ENCODE measurements at places on chromosomes 2 and 18. TPM values are rescaled to one million over a fixed set of nuclear protein-coding genes. Genes with fewer than 3 reads are reported as not detected.

The TSPYL6 gene
- not detected for total RNA-seq

The VWC2L gene
- not detected for total RNA-seq

The PHOSPHO2 gene
- total RNA-seq: 4.2 TPM

The DSC3 gene
- total RNA-seq: not detected

The SLC14A1 gene
- 6.0 TPM for total RNA-seq

The EHD3 gene
- 2.0 TPM for total RNA-seq

DNA sequence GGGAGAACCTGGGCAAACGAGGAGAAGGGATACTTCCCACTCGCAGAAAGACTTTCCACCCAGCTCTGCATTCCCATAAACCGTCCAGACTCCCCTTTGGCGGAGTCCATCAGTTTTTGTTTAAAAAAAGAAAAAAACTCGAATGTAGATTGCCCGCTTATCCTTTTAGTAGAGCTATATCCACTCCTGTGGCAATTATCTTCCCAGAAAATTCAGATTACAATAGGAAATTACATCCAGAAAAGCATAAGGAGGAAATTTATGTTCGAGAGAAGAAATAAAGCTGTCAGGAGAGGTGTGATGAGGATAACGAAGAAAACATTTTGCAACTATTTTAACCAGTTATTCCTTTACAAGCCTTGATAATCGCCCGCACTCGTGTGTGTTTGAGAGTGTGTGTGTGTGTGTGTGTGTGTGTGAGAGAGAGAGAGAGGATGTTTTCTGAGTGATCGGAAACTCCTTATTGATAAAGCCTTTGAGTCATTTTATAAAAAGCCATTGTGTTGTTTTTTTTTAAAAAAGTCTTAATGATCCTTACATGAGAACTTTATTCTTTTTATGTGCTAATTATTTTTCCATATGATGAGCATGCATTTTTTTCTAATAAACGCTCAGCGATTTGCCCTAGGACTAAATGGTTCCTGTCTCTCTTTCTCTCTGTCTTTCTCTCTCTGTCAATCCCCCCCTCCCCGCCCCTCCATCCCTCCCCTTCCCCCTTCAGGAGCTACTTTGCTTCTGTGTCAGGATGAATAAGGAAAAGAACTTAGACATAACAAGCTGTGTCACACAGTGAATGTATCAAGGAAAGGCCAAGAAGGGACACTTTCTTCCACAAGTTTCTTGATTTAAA lies 1.1 kb upstream of the PPP3R1 start:
- H3K4me3 ChIP-seq: peak overlapping the region; percentile 92
- peak overlapping the region; percentile 97 for H3K27ac ChIP-seq
- peak; percentile 12 for DNase-seq
- peaks cover 18% of the 10 kb centered on the region for H3K36me3 ChIP-seq
- H3K27me3 ChIP-seq: no peaks in the 10 kb centered on the region

DNA sequence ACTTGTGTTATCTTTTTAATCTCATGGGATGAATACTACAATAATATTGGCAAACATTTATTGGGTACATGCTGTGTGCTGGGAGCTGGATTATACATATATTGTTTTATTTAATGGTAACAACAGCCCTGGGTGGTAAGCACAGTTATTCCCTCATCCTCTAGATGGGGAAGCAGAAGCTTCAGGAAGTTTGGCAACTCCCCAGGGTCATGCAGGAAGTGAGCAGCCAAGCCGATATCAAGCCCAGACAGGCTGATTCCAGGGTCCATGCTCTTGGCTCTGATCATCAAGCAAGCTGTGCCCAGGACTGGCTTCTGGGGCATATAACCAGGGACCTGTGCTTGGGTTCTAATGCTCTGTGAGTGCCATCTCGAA lies 155.8 kb downstream of the ZNF516 start:
- no peak overlapping the region for H3K4me3 ChIP-seq
- H3K4me1 ChIP-seq: no peaks in the 10 kb centered on the region
- no peaks in the 10 kb centered on the region for H3K36me3 ChIP-seq
- no peak for DNase-seq
- no peaks in the 10 kb centered on the region for H3K27me3 ChIP-seq

DNA sequence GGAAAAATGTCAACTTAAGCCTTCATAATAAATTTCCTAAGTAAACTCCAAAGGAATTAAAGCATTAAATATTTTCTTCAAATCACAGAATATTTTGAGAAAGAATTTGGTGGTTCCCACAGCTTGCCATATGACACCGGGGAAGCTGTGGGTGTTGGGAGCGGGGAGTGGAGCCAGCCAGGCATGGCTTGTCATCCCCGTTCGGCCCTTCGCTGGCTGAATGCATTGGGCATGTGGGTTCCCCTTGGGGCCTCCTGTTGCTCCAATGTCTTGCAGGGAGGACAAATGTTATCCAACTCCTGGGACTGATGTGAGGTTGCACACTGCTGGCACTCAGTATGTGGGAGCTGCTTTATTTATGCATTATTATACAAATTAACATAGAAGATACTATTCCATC lies 18.6 kb downstream of the NGEF start:
- no peak overlapping the region for H3K27ac ChIP-seq
- no peaks in the 10 kb centered on the region for H3K36me3 ChIP-seq
- H3K27me3 ChIP-seq: peaks cover 12% of the 10 kb centered on the region
- no peak overlapping the region for H3K4me3 ChIP-seq
- H3K4me1 ChIP-seq: no peaks in the 10 kb centered on the region

DNA sequence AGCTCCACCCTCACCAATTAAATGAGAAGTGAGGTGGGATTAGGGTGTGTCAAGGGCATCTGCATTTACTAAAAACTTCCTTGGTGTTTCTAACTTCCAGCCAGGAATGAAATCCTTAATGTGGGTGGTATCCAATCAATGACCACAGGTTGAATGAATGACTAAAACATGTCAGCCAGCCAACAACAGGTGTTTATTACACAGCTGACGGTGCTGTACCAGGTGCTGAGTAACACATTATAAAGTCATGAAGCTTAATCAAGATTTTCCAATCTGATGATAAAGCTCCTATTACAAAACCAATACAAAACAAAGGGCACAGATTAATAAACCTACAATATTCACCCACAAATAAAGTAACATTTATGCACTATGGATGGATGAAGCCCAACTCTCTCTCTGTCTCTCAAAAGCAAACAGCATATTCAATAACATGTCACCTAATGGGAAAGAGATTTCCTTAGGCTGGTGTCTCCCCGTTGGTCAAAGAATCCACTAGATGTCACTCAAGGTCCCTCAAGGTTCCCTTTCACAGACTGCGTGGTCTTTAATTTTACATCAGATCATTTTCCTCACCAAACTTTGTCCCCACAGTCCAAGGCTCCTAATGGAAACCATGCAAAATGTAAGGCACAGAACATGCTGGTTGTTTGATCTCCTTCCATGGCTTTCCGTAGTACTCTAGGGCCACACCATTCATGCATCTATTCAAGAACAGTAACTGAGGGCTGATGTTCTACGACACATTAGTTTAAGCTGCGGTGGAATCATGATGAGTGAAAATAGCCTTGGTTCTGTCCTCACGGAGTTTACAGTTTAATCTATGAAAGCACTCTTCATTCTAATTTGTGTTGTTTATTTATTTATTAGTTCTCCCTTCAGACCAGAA lies 6.4 kb upstream of the PTPN4 start:
- H3K4me1 ChIP-seq: peaks cover 13% of the 10 kb centered on the region
- no peaks in the 10 kb centered on the region for H3K36me3 ChIP-seq
- DNase-seq: no peak
- H3K27ac ChIP-seq: no peak overlapping the region

- no peak overlapping the region for H3K4me3 ChIP-seq
- H3K27ac ChIP-seq: no peak overlapping the region
- no peak for DNase-seq
- H3K4me1 ChIP-seq: peaks cover 15% of the 10 kb centered on the region
Measured at GRCh38 chr18:76689646-76690264, 132.6 kb upstream of the ZNF236 start.

- no peak for DNase-seq
- no peaks in the 10 kb centered on the region for H3K36me3 ChIP-seq
- H3K4me3 ChIP-seq: no peak overlapping the region
- peaks cover 32% of the 10 kb centered on the region for H3K27me3 ChIP-seq
Measured at GRCh38 chr2:44793322-44793870, 148.1 kb upstream of the SIX3 start.

GRCh38 chr2:222730366-222730999 lies 59.0 kb downstream of the MOGAT1 start:
- H3K27ac ChIP-seq: no peak overlapping the region
- no peak for DNase-seq
- no peaks in the 10 kb centered on the region for H3K36me3 ChIP-seq
- H3K27me3 ChIP-seq: peaks cover 11% of the 10 kb centered on the region

DNA sequence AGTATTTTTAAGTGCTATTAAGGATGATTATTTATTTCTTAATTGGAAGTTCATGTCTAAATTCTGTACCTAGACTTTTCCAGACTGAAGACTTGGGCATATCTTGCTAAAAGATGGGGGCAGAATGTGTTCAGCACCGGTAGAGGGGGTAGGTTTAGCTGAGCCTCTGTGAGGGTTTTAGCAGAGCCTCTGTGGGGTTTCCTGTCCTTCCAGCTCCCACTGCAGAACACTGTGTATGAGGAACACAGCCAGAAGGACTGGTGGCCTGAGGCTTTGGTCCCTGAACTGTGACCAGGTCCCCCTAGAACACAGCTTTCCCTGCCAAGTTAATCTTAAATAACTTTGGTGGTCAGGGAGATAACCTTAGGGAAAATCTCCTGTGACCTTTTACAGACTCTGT lies 123.4 kb upstream of the EPC2 start:
- H3K4me1 ChIP-seq: peaks cover 33% of the 10 kb centered on the region
- H3K36me3 ChIP-seq: no peaks in the 10 kb centered on the region
- no peak for DNase-seq

DNA sequence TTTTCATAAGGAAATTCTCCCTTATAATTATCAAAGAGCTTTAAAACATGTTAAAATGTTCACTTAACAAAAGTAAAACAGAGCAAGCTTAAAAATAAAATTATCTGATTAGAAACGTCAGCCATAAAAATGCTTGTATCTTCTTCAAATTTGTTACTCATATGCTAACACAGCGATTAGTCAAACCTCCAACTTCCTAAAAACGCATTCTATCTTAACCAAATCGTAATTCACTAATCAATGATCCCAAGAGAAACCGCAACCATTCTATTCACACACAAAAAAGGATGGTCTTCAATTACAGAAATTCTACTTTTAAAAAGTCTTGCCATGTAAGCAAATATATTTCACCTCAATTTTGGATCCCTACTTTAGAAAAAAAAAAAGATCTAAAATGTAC lies 1.9 kb downstream of the STK17B start:
- peak overlapping the region; percentile 96 for H3K4me3 ChIP-seq
- no peaks in the 10 kb centered on the region for H3K27me3 ChIP-seq
- peaks cover 62% of the 10 kb centered on the region for H3K36me3 ChIP-seq
- peaks cover 51% of the 10 kb centered on the region for H3K4me1 ChIP-seq

- no peaks in the 10 kb centered on the region for H3K27me3 ChIP-seq
- H3K4me3 ChIP-seq: no peak overlapping the region
- H3K4me1 ChIP-seq: peaks cover 20% of the 10 kb centered on the region
- DNase-seq: no peak
Measured at GRCh38 chr2:189681203-189681602, 6.7 kb downstream of the ANKAR start.

DNA sequence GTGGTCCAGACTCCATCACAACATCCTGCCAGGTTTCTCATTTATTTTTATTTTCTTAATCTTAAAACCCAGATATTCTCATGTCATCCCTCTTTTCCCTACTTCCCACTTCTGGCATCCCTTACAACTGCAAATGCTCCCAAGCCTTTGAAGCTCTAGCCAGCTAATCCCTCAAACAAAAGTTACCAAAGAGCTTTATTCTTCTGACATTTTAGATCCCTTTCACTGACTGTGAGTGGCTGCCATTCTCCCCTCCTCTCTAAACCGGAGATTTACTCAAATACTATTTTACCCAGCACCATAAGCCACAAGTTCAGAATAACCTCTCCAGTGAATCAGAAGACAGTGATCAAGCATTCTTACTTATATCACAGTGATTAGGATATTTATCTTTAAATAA lies 569.0 kb upstream of the SYT4 start:
- no peak overlapping the region for H3K27ac ChIP-seq
- H3K36me3 ChIP-seq: no peaks in the 10 kb centered on the region
- no peak overlapping the region for H3K4me3 ChIP-seq
- H3K27me3 ChIP-seq: no peaks in the 10 kb centered on the region

DNA sequence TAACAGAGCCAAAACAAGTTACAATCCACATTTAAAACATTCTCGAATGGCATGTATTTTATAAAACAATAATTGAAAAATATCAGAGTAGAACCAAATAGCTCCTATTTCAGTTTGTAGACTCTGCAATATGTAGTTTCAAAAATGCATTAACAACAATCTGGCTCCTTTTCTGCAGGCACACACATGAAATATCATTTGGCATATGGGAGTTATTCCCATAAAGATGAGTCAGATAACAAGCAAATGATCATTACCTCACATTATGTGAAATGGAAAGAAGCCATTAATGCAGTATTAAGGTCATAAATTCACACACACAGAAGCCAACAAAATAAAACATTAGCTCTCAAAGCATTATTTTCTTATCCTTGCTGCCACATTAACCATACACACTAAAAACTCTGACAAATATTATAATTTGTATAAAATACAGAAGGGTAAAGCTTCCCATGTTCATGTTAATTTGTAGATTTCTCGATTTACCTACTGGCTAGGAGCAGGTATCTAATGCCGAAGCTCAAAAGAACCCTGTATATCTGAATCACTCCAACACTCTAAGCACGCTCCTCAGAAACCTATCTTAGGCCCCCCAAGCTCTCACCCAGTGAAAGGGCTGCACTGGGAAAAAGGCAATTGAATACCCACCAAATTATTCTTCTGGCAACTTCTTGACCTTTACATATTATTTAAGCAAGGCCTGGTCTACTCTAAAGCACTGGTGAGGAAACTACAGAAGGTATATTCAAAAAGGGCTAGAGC lies 13.8 kb downstream of the NBAS start:
- DNase-seq: no peak
- H3K27ac ChIP-seq: no peak overlapping the region
- peaks cover 2% of the 10 kb centered on the region for H3K4me1 ChIP-seq

DNA sequence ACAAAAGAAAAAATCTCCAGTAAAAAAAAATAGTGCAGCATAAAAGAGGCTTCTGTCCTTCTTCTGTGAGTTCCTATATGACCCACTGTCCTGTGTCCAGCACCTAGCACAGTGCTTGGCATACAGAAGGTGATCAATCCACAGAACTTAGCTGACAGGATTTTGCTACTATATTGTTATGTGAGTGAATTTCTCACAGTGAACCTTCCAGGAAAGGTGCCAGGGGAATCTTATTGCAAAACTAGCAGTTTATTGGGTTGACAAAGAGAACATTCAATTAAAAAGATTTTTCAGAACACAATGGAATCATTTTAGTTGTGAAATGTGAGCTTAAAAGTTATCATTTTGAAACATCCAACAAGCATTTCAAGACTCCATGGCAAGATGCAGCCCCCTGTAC lies 12.4 kb upstream of the TRIB2 start:
- DNase-seq: no peak
- no peak overlapping the region for H3K27ac ChIP-seq
- peaks cover 10% of the 10 kb centered on the region for H3K36me3 ChIP-seq

- no peak overlapping the region for H3K27ac ChIP-seq
- H3K27me3 ChIP-seq: no peaks in the 10 kb centered on the region
- H3K4me1 ChIP-seq: peaks cover 1% of the 10 kb centered on the region
Measured at GRCh38 chr18:69787825-69788547, 159.7 kb downstream of the CD226 start.
